GM12864 (cell line): ENCODE measurements at places on chromosomes 3 and 15.

DNA sequence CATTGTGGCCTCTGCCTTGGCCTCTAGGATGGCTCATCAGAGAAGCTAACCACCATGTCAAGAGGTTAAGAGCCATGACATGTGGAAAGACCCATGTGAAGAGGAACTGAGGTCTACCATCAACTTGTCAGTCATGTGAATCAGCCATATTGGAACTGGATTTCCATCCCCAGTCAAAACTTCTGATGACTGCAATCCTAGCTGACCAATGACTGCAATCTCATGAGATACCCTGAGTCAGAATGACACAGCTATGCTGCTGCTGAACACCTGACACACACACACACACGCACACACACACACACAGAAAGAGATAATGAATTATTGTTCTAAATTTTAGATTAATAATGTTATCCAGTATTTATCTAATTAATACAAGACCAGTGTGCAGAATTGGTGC, 337.5 kb upstream of the LMCD1 start:
- no peak for DNase-seq

DNA sequence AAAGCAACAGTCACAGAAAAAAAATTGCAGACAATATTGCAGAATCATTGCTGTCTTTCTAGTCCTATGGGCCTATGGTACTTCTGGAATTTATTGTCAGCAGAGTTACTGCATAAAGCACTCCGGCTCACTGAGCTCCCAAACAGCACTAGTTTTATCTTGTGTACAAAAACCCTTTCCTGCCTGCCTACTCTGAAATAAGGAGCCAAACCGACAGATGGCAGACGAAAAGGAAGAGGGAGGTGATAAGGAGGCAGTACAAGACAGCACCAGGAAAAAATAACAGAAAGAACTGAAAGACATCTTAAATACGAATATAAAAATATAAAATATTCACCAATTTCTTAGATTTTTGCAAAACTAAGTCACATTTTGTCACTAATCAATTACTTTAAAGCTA, 15.6 kb downstream of the HERC1 start:
- DNase-seq = no peak

DNA sequence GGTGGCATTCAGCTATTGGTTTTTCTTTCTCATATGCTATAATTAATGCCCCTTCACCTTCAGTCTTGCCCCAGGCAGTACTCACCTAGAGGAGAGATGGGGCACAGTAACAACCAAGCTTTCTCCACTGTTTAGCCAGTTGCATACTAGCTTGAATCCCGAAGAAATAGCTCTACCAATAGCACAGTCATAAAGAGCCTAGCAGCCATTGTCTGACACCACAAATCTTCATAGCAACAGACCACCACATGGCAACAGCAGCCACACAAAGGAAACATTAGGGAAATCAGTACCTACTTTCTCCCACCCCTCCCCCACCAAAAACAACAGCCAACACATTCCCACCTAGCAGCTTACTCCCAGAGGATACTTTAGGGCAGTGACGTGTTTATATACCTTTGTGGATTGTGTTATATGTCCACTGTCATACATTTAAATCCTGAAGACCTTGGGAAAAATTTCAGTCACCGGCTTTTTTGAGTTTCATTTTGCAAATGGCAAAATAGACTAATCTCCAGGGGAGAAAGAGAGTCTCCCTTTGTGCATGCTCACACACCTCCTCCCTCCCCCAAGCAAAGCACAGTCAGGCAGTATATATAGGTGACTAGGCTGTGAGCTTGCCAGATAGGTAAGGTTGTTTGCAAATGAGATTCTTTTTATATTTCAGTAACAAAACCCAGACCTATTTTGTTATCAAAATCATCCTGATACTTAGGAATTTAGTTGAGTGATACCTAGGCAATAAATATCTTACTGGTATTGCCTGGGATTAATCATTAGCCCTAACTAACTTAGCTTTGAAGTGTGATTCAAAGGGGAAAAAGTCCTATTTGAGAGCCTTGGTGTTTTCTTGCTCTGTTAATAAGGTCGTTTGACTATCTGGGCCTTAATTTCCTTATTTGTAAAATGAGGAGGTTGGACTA, 140.6 kb downstream of the RBPMS2 start:
- DNase-seq = peak; percentile 44

- no peak for DNase-seq
These were observed 120.1 kb downstream of the DNAJB8 start for GRCh38 chr3:128346562-128346961.
